ENCODE measurements at places on chromosomes 7 and 10.

GRCh38 chr7:146892151-146892550 is 775.5 kb downstream of the CNTNAP2 start:
- DNase-seq, result no peak

GRCh38 chr10:51031950-51032349 is 42.3 kb upstream of the PRKG1 start:
- no peak for DNase-seq

DNA sequence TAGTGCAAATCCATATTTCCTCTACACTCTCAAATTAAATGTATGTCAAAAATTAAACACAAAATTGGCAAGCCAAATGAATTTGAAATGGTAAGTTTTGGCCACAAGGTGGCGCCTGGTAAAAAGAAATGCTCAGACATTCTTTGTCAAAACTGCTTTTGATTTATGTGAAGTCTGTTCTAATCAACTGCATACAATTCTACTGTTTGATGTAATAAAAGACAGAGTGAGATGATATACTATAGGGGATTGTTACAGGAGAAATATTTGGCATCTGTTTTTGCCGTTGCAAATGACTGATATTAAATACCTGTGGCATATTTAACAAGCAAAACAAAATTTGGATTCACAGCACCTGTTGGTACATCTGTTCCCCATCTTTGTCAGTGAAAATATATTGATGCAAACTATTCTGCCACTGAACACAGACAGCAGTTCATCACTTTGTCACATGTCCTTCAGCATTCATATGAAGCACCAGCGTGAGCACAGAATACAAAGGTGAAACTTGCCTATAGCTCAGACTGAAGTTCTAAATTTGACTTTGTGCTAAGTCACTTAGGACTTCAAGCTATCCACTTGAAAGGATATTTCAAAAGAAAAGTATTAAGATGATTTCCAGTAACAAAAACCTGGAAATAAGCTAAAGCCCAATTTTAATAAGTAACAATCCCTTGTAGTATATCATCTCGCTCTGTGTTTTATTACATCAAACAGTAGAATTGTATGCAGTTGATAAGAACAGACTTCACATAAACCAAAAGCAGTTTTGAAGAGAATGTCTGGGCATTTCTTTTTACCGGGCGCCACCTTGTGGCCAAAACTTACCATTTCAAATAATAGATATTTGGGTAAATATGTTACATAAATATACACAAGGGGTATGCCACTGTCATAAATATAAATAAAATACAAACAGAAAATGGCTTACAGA is 10.2 kb upstream of the CH25H start:
- DNase-seq, result peak; percentile 11

GRCh38 chr10:79018521-79019011 is 50.2 kb upstream of the ZMIZ1 start:
- DNase-seq, result peak; percentile 27

DNA sequence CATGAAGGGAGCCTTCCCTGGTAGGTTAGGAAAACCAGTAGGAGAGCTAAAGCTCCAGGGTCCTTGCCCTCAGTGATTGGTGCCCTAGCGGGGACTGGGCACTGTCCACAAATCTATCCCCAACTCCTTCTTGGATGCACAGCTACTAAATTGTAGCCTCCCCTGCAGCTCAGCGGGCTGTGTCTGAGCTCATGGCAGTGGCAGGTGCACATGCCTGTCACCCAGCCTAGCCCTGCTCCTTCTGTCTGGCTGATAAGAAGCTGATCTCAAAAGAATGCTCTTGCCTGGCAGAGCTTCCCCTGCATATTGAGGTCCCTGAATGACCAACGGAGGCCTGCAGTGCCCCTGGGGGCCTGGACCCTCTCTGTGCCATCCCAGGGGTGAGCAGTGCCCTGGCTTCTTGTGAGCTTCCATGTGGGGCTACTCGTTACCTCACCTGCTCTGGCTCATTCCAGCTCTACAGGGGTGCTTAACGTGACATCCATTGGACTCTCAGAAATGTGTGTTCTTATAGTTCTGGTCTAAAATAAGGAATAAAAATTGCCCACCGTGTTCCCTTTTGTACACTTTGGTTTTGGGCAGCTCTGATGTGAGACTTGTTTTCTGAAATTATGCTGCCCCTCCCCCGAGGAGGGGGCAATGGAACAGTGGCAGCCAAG is 59.8 kb upstream of the ANTXRL start:
- no peak for DNase-seq

DNA sequence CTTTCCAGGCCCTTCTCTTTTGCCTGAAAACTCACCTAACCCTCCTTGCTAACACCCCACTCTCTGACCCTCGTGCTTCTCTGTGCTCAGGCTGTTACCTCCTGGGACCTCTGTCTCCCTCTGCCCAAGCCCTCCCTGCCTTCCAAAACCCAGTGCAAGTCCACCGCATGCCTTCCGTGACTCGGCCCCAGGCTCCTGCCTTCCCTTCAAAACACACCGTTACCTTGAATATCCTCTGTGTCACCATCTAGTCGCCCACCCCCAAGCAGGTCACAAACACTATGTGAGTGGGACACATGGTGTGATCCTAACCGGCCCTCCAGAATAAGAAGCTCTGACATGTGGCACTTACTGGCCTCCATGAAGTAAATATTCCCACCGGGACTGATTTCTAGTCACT is 176.7 kb downstream of the GRID1 start:
- no peak for DNase-seq

DNA sequence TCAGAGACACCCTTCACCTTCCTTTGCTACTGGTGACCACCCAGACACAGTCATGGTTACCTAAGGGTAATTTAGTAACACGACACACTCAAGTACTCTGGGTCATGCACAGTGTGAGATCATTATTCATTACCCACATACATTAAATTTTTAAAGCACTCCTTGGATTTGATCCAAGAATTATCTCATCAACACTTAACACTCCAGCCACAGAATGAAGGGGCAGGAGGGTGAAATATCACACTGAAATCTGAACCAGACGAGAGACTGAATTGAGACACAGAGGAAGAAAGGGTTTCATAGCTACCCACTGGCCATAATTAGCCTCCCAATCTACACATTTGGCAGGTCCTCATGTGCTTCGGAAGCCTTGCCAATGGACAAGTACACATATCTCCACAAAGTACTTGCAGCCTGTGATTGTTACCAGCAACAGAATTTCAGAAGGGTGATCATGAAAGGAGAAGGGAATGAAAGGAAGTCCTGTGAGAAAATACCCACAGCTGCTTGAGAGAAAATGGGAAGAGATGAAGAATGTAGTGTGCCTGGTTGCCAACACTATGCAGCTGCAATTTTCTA is 189.3 kb downstream of the POLR1F start:
- DNase-seq, result peak; percentile 58
